ENCODE measurements at places on chromosomes 12 and 14.

- DNase-seq = no peak
Measured at GRCh38 chr12:64627771-64628170, 17.5 kb downstream of the RASSF3 start.

GRCh38 chr14:51236314-51236713, 3.7 kb upstream of the TMX1 start:
- no peak for DNase-seq

DNA sequence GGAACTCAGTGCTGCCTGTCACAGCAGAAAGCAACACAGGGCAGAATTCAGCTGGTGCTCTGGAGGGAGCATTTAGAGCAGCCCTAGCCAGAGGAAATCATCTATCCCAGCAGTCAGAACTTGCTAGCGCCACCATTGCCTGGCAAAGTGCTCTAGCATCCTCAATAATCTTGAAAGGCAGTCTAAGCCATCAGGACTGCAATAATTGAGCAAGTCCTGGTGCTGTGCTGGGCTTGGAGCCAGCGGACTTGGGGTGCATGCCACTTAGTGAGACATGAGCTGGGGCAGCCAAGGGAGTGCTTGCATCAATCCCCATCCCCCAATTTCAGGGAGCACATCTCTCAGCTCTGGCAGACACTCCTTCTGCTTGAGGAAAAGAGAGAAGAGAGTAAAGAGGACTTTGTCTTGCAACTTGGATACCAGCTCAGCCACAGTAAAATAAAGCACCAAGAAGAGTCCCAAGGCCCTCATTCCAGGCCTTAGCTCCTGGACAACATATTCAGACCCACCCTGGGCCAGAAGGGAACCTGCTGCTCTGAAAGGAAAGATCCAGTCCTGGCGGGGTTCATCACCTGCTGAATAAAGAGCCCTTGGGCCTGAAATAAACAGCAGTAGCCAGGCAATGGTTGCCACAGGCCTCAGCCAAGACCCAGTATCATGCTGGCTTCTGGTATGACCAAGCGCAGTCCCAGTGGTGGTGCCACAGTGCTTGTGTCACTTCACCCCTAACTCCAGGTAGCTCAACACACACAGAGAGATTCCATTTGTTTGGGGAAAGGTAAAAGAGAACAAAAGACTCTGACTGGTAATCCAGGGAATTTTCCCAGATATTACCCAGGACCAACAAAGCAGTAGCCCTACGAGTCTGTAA, 44.5 kb upstream of the ZDHHC17 start:
- DNase-seq = no peak

DNA sequence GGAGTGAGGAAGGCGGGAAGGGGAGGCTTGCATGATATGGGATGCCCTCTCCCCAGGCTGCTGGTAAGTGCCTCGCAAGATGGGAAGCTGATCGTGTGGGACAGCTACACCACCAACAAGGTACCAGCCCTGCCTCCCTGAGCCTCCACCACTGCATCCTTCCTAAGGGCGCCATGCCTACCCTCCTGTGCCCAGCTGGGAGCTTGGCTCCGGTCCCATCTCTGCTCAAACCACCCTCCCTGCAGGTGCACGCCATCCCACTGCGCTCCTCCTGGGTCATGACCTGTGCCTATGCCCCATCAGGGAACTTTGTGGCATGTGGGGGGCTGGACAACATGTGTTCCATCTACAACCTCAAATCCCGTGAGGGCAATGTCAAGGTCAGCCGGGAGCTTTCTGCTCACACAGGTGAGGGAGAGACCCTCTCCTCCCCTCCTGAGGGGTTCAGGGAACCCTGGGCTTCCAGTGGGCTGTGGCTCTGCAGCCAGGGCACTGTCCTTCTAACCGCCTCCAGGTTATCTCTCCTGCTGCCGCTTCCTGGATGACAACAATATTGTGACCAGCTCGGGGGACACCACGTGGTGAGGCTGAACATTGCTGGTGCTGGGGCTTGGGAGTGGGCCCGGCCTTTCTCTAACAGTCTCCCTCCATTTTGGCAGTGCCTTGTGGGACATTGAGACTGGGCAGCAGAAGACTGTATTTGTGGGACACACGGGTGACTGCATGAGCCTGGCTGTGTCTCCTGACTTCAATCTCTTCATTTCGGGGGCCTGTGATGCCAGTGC, 2.6 kb downstream of the GNB3 start:
- DNase-seq = no peak

- DNase-seq = no peak
Measured at GRCh38 chr12:23424685-23425084, 524.8 kb downstream of the SOX5 start.

GRCh38 chr14:93161411-93161940, 23.2 kb downstream of the MOAP1 start:
- DNase-seq = no peak

DNA sequence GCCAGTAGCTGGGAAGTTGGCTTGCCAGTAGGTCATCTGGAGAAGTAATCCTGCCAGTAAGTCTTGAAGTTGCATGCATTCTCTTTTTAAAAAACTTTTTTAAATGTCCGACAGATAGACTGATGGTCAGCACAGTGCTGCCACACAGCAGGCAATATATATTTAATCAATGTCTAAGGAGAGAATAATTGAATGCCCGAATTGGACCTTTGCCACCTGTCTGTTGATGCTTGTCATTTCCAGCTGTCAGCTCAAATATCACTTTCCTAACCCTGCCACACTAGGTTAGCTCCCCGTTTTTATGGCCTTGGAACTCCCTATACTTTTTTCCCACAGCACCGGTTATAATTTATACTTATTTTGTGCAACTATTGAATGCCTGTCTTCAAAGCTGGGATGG, 2.1 kb upstream of the SLC15A4 start:
- DNase-seq = no peak
